Pancreas (tissue), 10 donors: ENCODE measurements at places on chromosomes 12 and 14.

DNA sequence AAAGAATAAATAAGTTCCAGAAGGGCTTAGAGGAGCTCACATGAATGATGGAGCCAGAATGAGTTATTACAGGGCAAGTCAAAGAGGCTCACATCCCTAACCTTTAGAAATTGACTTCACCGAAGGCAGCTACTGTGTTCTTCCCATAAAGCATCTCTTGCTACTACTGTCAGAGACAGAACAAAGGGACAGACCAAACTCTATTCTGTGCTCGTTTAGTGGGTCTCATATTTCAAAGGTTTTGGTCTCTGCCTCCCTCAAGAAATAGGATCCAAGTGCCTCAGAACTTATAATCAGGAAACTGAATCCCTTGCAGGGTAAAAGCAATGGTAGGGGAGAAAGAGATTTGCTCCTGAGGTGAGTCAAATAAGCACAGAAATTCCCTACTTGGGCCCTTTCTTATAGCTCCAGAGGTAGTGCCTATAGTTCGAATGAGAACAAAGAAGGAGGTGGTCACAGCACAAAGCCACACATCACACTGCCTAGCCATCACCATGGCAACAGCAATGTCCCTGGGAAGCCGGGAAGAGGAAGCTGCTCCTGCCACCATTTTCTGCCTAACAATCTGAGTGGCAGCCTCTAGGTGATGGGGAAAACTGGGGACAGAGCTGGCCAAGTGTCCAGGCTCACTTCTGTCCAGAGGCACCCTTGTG, 294.9 kb downstream of the FOXN3 start:
- DNase-seq: no peak

DNA sequence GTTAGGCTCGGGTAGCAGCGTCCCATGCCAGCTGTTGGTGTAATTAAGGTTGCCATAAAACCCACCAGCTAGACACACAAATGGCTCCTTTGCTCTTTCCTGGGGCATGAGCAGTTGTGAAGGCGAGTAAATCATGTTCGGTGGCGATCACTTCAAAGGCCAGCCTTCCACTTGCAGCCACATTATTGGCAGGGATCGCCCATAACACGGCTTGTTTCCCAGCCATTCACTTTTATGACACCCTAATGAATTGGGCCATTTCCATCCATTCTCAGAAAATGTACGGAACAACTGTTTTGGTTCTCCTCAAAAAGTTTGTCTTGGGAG, 63.4 kb downstream of the BEGAIN start:
- no peak for DNase-seq

DNA sequence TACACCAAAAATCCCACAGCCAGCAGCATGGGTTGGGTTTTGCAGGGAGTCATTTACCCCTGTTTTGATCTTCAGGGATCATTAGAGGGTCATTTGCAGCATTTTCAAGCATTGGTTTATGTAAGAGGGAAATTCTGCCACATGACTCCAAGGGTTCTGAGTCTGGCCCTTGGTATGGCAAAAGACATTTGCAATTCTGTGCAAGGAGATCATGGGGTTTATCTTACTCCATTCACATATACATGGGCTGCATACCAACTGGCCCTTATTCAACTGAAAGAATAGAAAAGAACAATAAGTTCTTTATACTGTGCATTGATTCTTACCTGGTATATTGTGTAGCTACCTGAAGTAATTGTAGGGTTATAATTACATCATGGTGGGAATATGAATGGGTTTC, 13.7 kb downstream of the SIX4 start:
- no peak for DNase-seq

GRCh38 chr14:104981699-104982541, 3.7 kb upstream of the CLBA1 start:
- peak; percentile 62 for DNase-seq

- no peak for DNase-seq
Measured at GRCh38 chr14:104600805-104601204, 3.8 kb downstream of the TMEM179 start.

GRCh38 chr12:70815971-70816391, 104.6 kb downstream of the PTPRR start:
- DNase-seq: no peak

GRCh38 chr14:64422756-64423155, 34.6 kb downstream of the MTHFD1 start:
- DNase-seq: no peak

- DNase-seq: no peak
Measured at GRCh38 chr12:14403711-14404196, 38.3 kb downstream of the ATF7IP start.

- DNase-seq: no peak
Measured at GRCh38 chr12:28463396-28463795, 273.1 kb downstream of the CCDC91 start.

DNA sequence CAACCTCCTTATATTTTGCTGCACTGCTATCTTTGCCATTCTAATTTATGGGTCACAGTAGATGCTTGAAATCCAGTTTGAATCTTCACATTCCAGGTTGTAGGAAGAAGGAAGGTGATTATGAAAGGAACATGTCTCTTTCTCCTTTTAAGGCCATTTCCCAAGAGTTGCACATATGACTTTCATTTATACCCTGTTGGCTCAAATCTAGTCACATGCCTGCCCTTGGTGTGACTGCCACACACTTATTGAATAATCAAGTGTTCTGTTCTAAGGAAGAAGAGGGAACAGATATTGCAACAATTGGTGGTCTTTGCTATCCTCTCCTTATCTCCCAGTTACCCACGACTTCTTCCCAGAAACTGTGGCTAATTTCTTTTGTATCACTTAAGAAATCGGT, 404.3 kb downstream of the TMEM117 start:
- no peak for DNase-seq

DNA sequence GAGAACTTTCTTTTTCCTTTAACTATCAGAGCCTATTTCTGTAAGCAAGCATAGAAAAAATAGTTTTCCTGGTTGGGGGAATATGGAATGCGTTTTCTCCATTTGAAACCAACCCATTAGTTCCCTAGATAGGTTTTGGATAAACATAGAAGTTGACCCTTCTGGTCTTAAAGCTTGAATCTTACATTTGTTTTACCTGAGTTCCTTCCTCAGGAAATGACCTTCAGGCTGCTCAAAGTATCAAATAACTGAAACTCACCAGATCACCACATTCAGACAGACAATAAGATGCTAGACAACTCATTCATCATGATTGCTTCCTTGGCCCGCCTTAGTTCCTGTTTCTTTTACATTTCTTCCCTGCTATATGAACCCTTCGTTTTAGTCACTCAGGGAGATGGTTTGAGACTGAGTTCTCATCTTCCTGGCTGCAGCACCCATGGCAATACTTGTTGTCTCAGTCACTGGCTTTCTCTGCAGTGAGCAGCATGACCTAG, 52.2 kb downstream of the LRP6 start:
- DNase-seq: no peak

DNA sequence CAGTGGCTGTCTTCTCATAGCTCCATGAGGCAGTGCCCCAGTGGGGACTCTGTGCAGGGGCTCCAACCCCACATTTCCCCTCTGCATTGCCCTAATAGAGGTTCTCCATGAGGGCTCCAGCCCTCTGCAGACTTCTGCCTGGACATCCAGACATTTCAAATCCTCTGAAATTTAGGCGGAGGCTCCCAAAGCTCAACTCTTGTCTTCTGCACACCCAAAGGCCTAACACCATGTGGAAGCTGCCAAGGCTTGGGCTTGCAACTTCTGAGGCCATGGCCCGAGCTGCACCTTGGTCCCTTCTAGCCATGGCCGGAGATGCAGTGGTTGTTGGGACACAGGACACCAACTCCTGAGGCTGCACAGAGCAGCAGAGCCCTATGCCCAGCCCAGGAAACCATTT, 20.5 kb upstream of the PPP2R5C start:
- no peak for DNase-seq

- no peak for DNase-seq
Measured at GRCh38 chr12:96752211-96752610, 154.8 kb upstream of the NEDD1 start.

GRCh38 chr12:48390026-48390425, 39.3 kb upstream of the ZNF641 start:
- DNase-seq: no peak

GRCh38 chr12:64105026-64105425, 117.1 kb downstream of the KICS2 start:
- DNase-seq: no peak

DNA sequence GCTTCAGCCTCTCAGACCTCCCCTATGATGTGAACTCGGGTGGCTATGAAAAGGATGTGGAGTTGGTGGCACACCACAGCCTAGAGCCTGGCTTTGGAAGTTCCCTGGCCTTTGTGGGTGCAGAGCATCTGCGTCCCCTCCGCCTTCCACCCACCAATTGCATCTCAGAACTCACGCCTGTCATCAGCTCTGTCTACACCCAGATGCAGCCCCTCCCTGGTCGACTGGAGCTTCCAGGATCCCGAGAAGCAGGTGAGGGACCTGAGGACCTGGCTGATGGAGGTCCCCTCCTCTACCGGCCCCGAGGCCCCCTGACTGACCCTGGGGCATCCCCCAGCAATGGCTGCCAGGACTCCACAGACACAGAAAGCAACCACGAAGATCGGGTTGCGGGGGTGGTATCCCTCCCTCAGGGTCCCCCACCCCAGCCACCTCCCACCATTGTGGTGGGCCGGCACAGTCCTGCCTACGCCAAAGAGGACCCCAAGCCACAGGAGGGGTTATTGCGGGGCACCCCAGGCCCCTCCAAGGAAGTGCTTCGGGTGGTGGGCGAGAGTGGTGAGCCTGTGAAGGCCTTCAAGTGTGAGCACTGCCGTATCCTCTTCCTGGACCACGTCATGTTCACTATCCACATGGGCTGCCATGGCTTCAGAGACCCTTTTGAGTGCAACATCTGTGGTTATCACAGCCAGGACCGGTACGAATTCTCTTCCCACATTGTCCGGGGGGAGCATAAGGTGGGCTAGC, 7.0 kb upstream of the RPS26 start:
- DNase-seq: no peak

DNA sequence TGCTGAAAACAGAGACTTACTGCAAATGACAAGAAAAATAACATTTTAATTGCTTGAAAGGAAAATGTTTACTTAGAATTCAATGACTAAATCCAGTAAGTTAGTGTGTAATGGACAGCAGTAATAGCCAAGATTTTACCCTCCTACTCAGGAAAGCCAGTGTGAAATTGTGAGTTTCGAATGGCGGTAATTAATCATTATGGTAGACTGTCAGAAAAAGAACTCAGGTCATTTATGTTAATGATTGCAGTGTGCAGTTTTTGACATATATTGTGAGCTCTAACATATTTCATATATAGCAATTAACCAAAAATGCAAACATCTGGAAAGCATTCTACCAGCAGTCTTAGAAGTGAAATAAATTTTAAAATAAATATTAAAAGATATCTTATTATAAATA, 60.3 kb downstream of the PDZRN4 start:
- DNase-seq: no peak

DNA sequence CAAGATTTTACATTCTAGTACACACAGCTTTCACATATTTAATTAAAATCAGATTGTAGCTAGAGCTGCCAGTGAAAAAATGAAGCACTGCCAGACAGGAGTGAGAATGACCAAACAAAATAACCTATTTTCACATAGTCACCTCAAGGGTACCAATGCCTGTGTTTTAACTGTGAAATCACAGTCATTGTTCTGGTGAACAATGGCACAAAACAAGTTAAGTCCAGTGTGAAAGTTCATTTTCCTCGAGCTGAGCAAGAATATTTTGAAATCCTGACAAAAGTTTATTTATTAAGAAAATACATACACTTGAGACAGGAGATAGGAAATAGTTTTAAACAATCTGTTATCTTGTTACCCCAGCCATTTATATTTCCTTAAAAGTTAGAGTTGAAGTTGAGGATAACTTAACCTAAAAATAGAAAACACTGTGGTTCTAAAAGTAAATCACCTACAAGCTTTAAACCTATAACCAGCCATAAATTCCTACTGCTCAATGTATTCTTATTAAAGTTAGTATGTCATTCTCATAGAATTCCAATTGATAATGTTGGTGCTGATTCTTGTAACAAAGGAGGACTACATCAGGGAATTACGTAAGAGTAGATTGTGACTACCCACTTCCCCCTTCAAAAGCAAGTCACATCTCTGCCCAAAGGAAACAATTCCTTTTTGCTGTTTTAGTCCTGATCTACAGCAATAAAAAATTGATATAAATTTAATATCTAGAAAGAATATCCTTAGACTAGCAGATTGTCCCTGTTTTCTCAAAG, 15.9 kb downstream of the DENND5B start:
- no peak for DNase-seq

- no peak for DNase-seq
Measured at GRCh38 chr12:68536885-68537485, 73.7 kb upstream of the RAP1B start.

GRCh38 chr12:39105111-39105510, 199.7 kb upstream of the CPNE8 start:
- DNase-seq: no peak

- DNase-seq: no peak
Measured at GRCh38 chr14:65024957-65025356, 38.3 kb downstream of the FNTB start.

GRCh38 chr14:51084507-51084906, 10.4 kb downstream of the TRIM9 start:
- no peak for DNase-seq

GRCh38 chr12:66692170-66692569, 13.3 kb upstream of the GRIP1 start:
- DNase-seq: no peak

GRCh38 chr14:89219051-89219450, 198.0 kb downstream of the FOXN3 start:
- DNase-seq: no peak

DNA sequence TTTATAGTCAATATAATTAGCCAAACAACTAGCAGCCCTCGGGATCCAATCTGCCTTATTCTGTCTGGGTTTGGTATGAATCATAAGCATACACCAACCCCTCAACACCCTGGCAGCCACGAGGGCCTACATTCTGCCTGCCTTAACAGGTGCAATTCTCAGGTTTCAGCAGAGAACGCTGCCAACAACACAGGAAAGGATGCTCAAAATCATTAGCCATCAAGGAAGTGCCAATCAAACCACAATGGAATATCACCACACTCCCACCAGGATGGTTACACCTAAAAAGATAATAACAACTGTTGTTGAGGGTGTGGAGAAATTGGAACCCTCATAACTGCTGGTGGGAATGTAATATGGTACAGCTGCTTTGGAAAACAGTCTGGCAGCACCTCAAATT, 122.8 kb downstream of the TTC7B start:
- DNase-seq: no peak

DNA sequence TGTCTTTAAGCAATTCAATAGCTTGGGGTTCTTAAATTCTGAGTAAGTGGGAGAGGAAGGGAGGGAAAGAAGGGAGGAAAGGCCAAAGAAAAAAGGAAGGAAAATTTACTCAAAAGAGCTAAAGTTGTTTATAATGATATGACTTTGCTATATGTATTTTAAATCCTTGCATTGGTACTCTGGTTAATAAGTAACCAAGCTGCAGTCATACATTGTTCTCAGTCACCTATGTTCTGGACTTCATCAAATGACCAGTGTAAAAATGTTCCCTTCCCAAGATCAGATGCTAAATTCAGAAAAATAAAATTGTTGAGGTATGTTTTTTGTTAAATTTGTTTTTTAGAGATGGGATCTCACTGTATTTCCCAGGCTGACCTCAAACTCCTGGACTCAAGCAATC, 259.9 kb upstream of the CPNE8 start:
- no peak for DNase-seq

GRCh38 chr12:57235017-57235727, 5.7 kb downstream of the SHMT2 start:
- no peak for DNase-seq

GRCh38 chr14:76984297-76984696, 44.2 kb downstream of the IRF2BPL start:
- no peak for DNase-seq

- no peak for DNase-seq
Measured at GRCh38 chr12:74424778-74425177, 112.9 kb upstream of the ATXN7L3B start.

GRCh38 chr12:45626965-45627364, 102.5 kb upstream of the ARID2 start:
- no peak for DNase-seq
